HAP-1 (cell line): ENCODE measurements at places on chromosomes 1 and 21.

- DNase-seq: no peak
Observed at GRCh38 chr1:98277118-98277517, 356.3 kb upstream of the DPYD start.

- DNase-seq: peak; percentile 72
Observed at GRCh38 chr1:62144238-62144831, 50.3 kb upstream of the L1TD1 start.

DNA sequence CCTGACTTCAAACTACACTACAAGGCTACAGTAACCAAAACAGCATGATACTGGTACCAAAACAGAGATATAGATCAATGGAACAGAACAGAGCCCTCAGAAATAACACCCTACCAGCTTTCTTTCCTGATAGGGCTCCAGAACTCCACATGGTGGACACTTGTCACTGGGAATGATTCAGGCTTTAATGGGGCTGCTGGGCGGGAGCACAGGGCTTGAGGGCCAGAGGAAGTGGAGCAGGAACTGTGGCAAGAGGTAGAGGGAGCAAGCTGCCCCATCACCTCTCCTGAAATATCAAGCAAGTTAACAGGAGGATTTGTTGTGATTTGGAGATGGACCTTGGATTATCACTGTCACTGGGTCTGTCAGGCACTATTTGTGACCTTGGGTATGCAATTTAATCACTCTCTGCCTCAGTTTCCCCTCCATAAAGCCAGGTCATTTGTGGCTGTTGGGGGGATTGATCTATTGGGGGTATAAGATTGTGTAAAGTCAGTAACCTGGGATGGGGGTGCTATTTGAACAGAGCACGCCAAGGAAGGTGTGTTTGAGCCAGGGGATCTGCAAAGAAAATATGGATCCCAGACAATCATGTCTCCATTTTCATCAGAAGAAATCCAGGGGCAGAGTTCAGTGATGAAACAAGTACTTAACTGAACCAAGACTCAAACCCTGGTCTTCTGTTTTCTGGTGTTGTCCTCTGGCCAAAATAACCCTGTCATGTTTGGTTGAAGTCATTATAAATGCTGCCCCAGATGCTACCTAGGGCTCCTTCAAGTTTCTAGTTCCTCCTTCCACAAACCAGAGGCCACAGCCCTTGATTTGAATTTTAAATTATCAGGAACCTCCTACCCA is 25.2 kb downstream of the ETS2 start:
- DNase-seq: no peak

- DNase-seq: no peak
Observed at GRCh38 chr1:20183035-20183434, 2.9 kb upstream of the UBXN10 start.

DNA sequence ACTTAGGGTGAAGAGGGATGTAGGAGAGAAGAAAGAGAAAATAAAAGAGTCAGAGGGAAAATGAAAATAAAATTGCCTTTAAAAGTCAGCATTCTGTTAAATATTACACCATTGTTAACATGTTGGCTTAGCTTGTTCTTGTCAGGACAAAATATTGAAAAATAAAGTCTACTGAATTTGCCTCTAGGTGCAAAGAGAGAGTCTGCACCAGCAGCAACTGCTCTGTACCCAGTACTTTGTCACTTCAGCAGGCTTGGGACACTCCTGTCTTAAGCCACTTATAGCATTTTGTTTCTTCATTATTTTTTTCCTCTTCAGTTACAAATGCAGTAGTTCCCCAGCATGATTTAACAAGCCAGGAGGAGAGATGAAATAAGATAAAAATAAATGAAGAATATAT is 11.0 kb upstream of the USH2A start:
- no peak for DNase-seq

DNA sequence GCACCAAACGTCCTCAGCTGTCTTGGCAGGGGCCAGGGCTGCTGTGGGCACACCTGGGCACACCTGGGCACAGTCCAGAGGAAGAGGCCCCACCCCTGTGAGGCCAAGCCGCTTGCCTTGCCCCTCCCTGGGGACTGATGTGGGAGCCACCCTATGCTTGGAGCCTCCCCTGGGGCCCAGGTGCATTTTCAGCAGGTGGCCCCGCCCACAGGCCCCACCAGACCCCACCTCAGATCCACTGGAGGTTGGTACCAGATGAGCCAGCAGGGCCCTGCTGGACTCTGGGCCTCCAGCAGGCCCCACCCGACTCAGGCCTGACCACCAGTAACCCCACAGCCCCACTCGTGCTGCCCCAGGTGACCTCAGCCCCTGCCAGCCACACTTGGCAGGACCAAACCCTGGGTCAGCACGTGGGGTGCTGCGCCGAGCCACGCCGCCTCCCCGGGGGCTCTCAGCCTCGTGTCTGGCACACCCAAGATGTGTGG is 8.8 kb downstream of the SLC19A1 start:
- no peak for DNase-seq

GRCh38 chr21:36482181-36482580 is 2.3 kb upstream of the CLDN14 start:
- DNase-seq: no peak

DNA sequence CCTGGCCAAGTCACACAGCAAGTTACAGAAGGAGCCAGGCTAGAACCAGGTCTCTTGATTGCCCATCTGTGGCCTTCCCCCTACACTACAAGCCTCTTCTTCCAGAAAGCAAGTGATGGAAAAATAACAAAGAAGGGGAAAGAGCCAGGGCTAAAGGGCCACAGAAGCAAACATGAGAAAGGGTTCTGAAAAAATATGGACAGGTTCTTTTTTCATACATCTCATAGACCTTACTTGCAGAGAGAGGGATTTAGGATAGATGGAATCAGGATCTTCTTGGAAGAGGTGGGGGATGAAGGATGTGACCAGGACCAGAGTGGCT is 3.2 kb downstream of the RHBG start:
- no peak for DNase-seq

DNA sequence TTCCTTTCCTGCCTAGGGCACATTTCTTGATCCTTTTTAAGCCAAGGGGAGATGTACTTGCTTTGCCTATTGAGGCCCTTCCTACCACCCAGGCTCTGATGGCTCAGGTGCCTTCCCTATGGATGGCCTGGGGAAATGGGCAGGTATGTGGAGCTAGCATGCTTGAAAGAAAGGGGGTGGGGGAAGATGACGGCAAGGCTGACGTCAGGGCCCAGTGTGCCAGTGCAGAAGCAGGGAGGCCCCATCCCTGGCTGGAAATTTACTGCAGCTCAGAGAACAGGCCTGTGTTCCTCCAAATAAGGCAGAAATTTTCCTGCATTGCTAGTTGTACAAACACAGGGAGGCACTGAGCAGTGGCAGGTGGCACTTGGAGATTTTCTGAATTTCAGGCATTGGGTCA is 453.2 kb upstream of the VAMP3 start:
- DNase-seq: no peak
